ENCODE measurements at places on chromosomes 1 and 21.

GRCh38 chr1:206563367-206564207 lies 48.7 kb downstream of the EIF2D start:
- no peak for DNase-seq

GRCh38 chr1:48701445-48701844 lies 75.2 kb downstream of the BEND5 start:
- DNase-seq = no peak

DNA sequence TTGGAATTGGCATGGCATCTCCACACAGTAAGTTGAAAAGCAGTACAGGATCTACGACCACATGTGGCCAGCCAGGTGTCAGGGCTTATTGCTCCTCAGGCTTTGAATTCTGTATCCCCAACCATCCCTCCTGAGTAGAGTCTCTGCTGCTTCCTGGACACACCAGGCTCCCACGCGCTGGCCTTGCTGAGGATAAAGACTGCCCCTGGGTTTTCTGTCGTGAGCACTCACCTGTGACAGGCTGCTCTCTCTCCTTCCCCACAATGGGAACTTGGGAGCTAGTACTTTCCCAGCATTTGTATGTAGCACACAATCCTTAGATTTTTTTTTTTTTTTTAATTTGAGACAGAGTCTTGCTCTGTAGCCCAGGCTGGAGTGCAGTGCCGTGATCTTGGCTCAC lies 33.6 kb downstream of the PBX1 start:
- DNase-seq = no peak

- DNase-seq = peak; percentile 34
Observed at GRCh38 chr1:16921391-16922185, at the start of gene CROCC. Gene CROCC, plus strand, starts transcription at chr1:16921931. Its CDS starts 88 bp downstream, at chr1:16922019.

- no peak for DNase-seq
Observed at GRCh38 chr21:15742052-15742670, 12.4 kb downstream of the USP25 start.

GRCh38 chr21:24729568-24729967 lies 877.7 kb downstream of the MRPL39 start:
- DNase-seq = no peak

DNA sequence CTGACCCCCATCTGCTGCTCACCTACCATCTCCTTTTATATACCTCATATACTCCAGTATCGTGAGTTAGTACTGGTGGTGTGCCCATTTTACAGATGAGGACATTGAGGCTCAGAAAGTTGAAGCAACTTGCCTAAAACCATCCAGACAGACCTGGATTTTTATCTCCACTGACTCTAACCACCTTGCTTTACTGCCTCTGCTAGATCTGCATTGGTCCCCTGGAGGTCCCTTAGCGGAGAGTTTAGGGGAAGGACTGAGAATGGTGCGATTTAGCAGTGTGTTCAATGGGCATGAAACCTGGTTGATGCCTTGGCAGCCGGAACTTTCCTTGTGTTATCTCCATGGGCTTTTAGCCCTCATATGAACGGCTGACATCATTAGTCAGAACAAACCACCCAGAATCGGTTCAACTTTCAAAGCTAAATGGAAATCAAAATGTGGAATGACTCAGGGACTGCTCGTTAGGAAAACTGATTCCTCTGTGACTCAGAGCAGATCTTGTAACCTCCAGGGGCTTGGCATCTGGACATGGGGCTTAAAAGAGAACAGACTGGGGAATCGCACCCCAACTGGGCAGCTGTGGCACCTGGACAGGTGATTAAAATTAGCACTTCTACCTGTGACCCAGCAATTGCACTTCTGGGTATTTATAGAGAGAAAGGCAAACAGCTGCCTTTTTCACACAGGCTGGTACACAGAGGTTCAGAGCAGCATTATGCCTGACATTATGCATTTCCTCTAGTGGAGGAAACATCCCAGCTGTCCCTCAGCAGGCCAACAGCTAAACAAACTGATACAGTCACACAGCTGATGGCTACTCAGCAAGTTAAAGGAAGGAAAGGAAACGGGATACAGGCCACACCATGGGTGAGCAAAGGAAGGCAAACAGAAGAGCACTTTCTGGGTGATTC lies 25.3 kb downstream of the TMEM51 start:
- DNase-seq = no peak

DNA sequence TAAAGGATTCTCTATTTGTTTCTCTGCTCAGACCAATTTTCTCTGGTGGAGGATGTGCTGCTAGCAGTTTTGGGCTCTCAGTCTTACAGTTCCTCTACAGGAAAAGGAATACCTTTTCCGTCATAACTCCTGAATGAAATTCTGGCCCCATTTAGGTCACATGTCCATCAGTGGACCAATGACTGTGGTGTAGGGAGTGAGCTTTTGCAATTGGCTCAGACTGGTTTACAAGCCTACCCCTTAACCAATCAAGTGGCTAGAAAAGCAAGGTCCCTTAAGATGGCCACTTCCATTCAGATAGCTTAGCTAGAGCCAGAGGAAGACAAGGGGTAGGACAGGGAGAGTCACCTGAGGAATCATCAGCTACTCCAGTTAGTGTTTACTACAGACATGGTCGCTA lies 16.4 kb upstream of the ZNF281 start:
- no peak for DNase-seq

- no peak for DNase-seq
Observed at GRCh38 chr1:22045604-22046228, 6.8 kb upstream of the CDC42 start.

DNA sequence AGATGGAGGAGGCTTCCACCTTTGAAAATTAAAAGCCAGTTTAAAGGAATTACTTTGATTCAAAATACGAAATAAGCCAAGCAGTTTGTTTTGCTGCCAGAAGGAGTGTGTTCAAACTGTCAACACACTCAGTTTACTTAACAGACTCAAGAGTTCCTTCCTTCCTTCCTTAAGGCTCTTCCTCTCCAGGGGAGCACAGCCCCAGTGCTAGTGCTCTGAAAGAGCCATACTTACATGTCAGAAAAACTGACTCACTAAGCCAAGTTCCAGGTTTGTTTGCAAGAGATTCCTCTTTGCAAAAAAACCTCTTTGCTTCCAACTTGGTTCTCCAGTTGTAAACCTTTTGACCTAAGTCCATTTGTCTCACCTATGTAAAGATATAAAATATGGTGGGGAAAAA lies 14.3 kb downstream of the SETD4 start:
- DNase-seq = no peak

GRCh38 chr1:112686417-112686816 lies 12.0 kb downstream of the MOV10 start:
- no peak for DNase-seq

DNA sequence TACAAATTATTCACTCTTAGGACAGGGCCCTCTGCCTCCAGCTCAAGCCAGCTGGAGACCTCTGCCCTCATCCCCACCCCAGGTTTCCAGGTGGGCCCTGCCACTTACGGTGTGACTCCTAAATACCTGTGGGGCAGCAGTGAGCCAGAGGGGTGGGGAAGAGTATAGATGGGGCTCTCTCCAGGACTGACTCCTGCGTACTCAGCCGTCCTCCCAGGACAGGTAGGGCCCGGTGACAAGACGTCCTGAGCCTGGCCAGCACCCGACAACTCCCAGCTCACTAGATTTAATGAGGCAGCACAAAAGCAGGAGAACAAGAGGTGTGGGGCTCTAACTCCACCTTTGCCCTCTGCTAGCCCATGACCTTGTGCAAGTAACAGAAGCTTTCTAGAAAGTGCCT lies 16.8 kb downstream of the GNG12 start:
- DNase-seq = no peak

DNA sequence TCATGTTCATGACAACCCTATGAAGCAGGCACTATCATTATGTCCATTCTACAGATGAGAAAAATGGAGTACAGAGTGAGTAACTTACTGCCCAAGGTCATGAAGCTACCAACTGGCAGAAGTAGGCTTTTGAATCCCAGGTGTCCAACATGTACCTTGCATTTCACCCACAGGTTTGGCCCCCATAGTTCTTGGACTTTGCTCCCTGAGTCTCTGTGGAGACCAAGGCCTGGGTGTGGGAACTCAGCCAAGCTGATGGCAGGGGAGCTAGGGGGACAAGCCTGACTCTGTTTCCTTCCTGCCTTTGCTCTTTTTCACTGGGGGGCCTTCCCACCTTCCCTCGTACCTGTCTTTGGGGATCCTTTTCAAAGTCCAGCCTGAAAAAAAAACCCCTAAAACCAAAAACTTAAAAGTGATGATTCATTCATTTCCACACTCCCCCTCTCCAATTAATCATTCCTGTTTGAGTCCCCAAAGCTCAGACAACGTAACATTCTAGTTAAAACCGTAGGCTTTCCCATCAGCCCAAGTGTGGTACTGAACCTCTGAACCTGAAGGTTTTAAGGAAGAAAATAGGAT lies 8.5 kb upstream of the TTC22 start:
- DNase-seq = no peak

GRCh38 chr1:186900539-186901237 lies 71.9 kb downstream of the PLA2G4A start:
- DNase-seq = no peak

DNA sequence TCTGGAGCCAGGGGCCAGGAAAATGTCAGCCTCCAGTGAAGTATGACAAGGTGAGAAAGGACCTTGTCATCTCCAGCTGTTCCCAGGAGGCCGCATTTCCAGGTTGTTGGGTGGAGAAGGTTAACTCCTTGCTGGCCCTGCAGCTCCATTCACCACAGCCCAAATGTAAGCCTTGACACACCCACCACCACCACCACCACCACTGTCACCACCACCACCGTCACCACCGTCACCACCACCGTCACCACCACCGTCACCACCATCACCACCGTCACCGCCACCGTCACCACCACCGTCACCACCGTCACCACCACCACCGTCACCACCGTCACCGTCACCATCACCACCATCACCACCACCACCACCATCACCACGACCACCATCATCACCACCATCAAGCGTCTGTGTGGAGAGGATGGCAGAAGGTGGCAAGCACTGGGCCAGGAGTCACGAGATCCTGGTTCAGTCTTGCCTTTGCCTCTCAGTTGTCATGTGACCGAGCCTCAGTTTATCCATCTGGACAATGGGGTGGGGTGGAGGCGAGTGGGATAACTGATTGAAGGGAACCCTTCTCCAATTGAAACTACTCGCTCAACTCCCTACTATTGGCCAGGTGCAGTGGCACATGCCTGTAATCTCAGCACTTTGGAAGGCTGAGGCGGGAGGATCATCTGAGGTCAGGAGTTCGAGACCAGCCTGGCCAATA lies 21.2 kb upstream of the FAM131C start:
- no peak for DNase-seq

- DNase-seq = no peak
Observed at GRCh38 chr1:36106269-36106668, 17.6 kb downstream of the ADPRS start.

DNA sequence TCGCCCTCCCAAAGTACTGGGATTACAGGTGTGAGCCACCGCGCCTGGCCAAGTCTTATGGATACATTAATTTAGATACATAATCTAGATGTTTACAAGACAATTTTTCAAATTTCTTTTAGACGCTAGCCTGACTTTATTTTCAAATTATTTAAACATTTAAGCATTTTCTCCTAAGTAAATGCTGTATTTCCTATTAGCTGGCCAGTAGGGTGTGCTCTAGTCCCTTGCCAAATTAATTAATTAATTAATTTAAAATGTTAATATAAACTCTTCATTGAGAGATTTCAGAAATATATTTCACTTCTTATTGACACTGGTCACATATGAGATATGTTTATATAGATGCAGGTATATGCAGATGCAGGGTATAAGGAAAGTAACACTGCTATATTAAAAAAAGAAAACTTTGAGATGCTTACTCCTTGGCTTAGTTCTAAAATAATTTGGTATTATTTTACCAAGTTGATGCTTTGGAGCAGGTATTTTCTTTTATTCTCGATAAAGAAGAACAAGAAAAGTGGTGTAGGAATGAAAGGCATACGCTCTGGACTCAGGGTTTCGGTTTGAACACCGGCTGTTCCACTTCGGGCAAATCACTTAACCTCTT lies 5.2 kb upstream of the ERRFI1 start:
- DNase-seq = no peak

DNA sequence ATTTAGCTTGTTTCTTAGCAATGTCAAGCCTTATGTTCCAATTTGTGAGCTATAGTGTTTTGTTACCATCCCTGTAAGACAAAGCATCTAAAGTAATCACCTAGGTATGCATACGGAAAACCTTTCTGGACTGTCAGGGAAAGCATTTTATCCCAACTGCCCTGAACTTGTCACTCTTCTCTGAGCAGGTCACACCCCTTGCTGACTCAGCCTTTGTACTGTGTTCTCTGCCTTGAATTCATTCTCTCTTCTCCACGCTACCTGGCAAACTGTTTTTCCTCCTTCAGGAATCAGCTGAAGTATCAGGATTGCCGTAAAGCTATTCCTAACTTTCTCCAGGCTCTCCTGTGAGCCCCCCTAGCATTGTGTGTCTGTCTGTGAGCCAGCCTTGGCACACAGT lies 54.2 kb downstream of the PBX1 start:
- no peak for DNase-seq

DNA sequence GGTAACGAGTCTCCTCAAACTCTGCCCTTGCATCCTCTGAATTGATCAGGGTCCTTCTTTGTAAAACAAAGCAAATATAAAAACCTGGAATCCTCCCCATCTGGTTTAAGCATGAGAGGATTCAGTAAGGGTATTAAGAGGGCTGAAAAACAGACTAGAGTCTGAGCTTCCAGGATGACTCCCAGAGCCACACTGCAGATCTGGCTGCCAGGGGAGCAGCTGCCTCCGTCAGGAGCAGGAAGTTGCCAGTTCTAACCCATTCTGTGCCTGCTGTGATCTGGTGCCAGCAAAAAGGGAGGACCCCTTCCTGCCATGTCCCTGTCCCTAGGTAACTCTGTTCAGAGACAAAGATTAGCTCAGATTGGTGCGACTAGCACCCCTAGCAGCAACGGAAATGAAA lies 27.5 kb downstream of the SERTAD4 start:
- no peak for DNase-seq

DNA sequence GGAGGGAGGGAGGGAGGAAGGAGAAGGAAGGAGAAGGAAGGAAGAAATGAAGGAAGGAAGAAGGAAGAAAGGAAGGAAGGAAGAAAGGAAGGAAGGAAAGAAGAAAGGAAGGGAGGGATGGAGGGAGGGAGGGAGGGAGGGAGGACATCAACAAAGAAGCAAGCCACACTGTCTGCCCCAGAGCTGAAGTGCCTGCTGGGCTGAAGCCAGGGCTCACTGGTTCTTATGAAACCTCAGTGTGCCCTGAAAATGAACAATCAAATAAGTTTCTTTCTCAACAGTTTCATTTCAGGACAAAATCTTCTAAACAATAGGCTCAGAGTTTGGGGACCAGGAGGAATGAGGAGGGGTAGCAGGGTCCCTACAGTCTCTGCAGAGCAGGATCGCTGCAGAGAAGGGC lies 21.1 kb downstream of the ARHGEF19 start:
- DNase-seq = no peak
